ENCODE measurements at places on chromosomes 2 and 18. TPM values are rescaled to one million over a fixed set of nuclear protein-coding genes. Genes with fewer than 3 reads are reported as not detected.

DNA sequence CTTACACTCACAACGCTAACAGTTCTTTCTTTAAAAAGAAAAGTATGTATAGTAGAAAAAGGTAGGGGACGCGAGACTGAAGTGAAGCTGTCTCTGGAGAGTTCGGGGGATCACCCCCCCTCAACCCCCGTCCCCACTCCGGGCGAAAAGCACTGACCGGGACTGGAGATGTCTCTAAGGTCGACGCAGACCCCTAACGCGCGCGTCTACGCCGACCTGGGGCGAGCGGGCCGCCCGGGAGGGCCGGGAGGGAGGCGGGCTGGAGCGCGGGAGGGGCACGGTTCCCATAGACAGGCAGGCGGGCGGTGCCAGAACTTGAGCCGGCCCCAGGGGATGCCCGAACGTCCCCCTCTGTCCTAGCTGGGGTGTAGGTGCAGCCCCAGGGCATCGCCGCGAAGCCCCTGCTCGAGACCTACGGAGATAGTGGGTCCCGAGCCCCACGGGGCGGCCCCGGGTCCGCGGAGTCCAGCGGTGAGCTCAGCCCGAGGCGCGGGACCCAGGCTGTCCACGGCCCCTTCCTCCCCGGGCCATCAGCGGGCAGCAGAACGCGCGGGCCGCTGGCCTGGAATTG lies 82.2 kb downstream of the CHRNA1 start:
- peak; percentile 83 for DNase-seq
- H3K27me3 ChIP-seq: no peaks in the 10 kb centered on the region
- peaks cover 16% of the 10 kb centered on the region for H3K36me3 ChIP-seq
- H3K4me3 ChIP-seq: peak overlapping the region; percentile 83
- peak overlapping the region; percentile 77 for H3K27ac ChIP-seq
- H3K4me1 ChIP-seq: peaks cover 55% of the 10 kb centered on the region

DNA sequence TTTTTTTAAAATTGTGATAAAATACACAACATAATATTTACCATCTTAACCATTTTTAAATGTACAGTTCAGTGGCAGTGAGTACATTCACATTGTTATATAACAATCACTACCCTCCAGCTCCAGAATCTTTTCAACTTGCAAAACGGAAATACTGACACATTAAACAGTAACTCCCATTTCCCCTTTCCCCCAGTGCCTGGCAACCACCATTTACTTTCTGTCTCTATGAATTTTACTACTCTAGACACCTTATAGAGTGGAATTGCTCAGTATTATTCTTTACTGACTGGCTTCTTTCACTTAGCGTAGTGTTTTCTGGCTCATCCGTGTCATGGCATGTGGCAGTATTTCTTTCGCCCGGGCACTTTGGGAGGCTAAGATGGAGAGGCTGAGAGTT lies 32.6 kb downstream of the FASTKD2 start:
- H3K27ac ChIP-seq: no peak overlapping the region
- peaks cover 5% of the 10 kb centered on the region for H3K36me3 ChIP-seq
- peaks cover 20% of the 10 kb centered on the region for H3K4me1 ChIP-seq
- DNase-seq: no peak
- no peak overlapping the region for H3K4me3 ChIP-seq

DNA sequence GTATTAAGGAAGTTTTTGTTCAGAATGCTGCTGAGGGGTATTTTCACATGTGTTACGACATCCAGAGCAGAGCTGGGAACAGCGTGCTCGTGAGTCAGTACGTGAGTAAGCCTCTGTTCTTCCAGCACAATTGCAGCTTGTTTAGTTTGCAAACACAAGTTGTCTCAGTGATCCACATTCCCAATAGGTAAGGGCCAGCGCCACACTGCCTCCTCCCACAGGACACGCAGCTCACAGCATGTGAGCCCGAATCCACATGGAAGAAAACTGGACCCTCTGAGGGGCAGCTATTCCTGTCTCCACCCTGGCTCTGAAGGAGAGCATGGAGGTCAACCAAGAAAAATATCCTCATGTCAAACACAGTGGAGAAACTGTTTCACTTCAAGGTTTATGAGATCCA lies 173.9 kb upstream of the PID1 start:
- no peak overlapping the region for H3K27ac ChIP-seq
- H3K4me3 ChIP-seq: no peak overlapping the region
- H3K4me1 ChIP-seq: no peaks in the 10 kb centered on the region
- no peaks in the 10 kb centered on the region for H3K27me3 ChIP-seq

DNA sequence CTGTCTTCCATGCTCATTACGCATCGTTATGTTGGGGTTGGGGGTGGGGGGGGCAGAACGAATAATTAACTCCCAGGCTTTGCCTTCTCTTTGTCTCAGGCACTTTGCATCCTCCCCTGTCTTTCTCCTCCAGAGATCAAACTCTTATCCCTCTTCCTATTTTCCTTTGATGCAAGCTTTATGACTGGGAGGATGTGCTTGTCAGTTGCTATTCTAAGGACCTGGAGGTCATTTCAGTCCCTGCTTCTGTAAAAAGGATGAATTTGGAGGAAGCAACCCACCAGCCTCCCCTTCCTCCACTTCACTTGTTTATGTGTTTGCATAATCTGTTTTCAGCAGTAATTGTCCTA lies 87.5 kb downstream of the ZCCHC2 start:
- no peaks in the 10 kb centered on the region for H3K36me3 ChIP-seq
- DNase-seq: no peak
- H3K27ac ChIP-seq: no peak overlapping the region
- H3K4me1 ChIP-seq: no peaks in the 10 kb centered on the region
- H3K27me3 ChIP-seq: peaks cover 32% of the 10 kb centered on the region

DNA sequence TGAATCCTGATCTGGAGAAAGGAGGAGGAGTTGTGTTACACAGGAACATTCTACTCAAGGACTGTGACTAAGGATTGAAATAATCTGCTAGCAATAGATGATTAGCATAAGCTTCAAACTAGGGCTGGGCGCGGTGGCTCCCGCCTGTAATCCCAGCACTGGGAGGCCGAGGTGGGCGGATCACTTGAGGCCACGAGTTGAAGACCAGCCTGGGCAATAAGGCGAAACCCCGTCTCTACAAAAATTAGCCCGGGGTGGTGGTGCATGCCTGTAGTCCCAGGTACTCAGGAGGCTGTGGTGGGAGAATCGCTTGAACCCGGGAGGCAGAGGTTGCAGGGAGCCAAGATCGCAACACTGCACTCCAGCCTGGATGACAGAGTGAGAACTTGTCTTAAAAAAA lies 1.5 kb downstream of the TRMT61B start:
- peaks cover 32% of the 10 kb centered on the region for H3K4me1 ChIP-seq
- H3K4me3 ChIP-seq: peak overlapping the region; percentile 75
- no peaks in the 10 kb centered on the region for H3K27me3 ChIP-seq
- H3K36me3 ChIP-seq: peaks cover 25% of the 10 kb centered on the region

DNA sequence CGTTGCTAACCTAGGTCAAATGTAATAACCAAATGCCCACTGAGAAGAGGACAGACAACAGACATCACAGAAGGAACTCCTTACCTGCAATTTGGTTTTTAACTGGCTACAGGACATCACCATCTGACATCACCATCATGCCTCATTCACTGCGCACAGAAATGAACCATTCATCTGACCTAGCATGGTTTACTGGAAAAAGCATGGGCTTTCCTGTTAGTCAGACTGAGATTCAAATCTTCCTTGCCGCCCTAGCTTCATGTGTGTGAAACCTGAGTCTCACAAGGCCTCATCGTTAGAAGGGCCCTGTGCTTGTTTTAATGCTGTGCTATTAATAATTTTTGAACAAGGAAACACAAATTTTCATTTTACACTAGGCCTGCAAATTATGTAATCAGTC lies 1.1 kb upstream of the HIBCH start:
- peaks cover 30% of the 10 kb centered on the region for H3K4me1 ChIP-seq
- H3K4me3 ChIP-seq: peak overlapping the region; percentile 95
- H3K36me3 ChIP-seq: peaks cover 3% of the 10 kb centered on the region
- H3K27me3 ChIP-seq: peaks cover 6% of the 10 kb centered on the region

- no peak for DNase-seq
- no peak overlapping the region for H3K27ac ChIP-seq
- peaks cover 5% of the 10 kb centered on the region for H3K27me3 ChIP-seq
- no peaks in the 10 kb centered on the region for H3K36me3 ChIP-seq
Measured at GRCh38 chr2:207512356-207512755, 17.4 kb upstream of the CREB1 start.

- no peak for DNase-seq
- H3K27ac ChIP-seq: no peak overlapping the region
- H3K36me3 ChIP-seq: no peaks in the 10 kb centered on the region
- H3K4me3 ChIP-seq: no peak overlapping the region
Measured at GRCh38 chr2:237403024-237403882, 10.7 kb downstream of the COL6A3 start.

DNA sequence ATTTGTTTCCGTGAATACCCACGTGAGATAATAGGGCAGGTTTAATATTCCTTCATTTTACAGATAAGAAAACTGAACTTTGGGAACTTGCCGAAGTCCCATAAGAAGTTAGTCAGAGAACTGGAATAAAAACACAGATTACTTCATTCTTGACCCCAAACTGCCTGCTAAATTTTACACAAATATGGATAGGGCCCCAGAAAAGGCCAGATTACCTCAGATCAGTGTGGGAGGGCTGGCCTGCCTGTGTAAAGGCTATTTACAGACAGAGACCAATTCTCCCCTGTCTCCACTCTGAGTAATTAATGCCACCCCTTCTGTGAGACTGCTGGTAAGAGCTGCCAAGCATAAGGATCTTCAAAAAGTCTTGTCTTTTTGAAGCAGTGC lies 139.2 kb downstream of the MGAT5 start:
- H3K4me3 ChIP-seq: no peak overlapping the region
- H3K4me1 ChIP-seq: peaks cover 9% of the 10 kb centered on the region
- peaks cover 1% of the 10 kb centered on the region for H3K36me3 ChIP-seq
- no peaks in the 10 kb centered on the region for H3K27me3 ChIP-seq

DNA sequence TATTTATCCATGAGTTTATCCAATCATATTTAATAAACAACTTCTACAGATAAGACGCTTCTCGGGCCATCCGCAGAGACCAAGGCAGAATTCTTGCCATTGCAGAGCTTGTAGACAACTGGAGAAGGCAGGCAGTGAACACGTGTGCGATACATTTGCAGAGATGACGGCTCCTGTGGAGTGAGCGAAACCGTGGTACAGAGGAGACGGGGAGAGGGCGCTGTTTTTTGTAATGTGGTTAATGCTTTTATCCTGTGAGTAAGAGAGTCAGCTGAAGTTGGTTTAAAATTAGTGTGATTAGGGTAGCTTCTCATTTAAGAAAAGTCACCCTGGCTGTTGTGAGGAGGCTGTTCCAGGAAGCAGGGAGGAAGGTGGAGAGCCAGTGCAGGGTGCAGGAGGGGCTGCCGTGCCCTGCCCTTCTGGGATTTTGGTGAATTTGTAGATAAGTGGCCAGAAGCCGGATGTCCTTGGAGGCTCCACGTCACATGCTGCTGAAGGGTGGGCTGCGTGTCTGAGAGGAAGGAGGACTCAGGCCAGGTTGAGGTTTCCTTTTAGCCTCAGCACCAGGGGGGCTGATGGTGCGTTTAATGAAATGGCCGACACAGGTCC lies 151.4 kb downstream of the SNTG2 start:
- DNase-seq: no peak
- H3K4me3 ChIP-seq: no peak overlapping the region
- H3K27ac ChIP-seq: no peak overlapping the region
- no peaks in the 10 kb centered on the region for H3K4me1 ChIP-seq

- no peak overlapping the region for H3K27ac ChIP-seq
- no peaks in the 10 kb centered on the region for H3K36me3 ChIP-seq
- no peak for DNase-seq
- no peak overlapping the region for H3K4me3 ChIP-seq
- no peaks in the 10 kb centered on the region for H3K4me1 ChIP-seq
Measured at GRCh38 chr2:122516775-122517174, 761.3 kb downstream of the TSN start.

- H3K4me1 ChIP-seq: peaks cover 2% of the 10 kb centered on the region
- no peaks in the 10 kb centered on the region for H3K27me3 ChIP-seq
- H3K27ac ChIP-seq: no peak overlapping the region
- no peak overlapping the region for H3K4me3 ChIP-seq
Measured at GRCh38 chr2:135252805-135253458, 200.8 kb downstream of the RAB3GAP1 start.

GRCh38 chr2:84965192-84965516 lies 5.8 kb upstream of the KCMF1 start:
- H3K4me1 ChIP-seq: peaks cover 35% of the 10 kb centered on the region
- no peak overlapping the region for H3K27ac ChIP-seq
- H3K27me3 ChIP-seq: no peaks in the 10 kb centered on the region
- H3K4me3 ChIP-seq: no peak overlapping the region

DNA sequence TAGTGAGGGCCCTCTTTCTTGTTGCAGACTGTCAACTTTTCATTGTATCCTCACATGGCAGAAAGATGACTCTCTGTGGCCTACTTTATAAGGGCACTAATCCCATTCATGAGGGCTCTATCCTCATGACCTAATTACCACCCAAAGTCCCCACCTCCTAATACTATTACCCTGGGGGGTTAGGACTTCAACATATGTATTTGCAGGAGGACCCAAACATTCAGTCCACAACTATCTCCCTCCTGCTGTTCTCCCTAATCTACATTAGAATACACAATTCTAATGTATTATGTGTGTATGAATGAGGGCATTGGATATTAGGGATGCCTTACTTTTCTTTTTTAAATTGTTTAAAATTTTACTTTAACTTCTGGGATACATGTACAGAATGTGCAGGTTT lies 246.0 kb upstream of the TANK start:
- no peak overlapping the region for H3K4me3 ChIP-seq
- H3K4me1 ChIP-seq: peaks cover 1% of the 10 kb centered on the region
- DNase-seq: no peak
- peaks cover 6% of the 10 kb centered on the region for H3K27me3 ChIP-seq

- DNase-seq: no peak
- no peak overlapping the region for H3K4me3 ChIP-seq
- H3K27ac ChIP-seq: no peak overlapping the region
- peaks cover 20% of the 10 kb centered on the region for H3K4me1 ChIP-seq
- peaks cover 1% of the 10 kb centered on the region for H3K27me3 ChIP-seq
- H3K36me3 ChIP-seq: peaks cover 2% of the 10 kb centered on the region
Measured at GRCh38 chr2:168422584-168422983, 33.5 kb upstream of the CERS6 start.

DNA sequence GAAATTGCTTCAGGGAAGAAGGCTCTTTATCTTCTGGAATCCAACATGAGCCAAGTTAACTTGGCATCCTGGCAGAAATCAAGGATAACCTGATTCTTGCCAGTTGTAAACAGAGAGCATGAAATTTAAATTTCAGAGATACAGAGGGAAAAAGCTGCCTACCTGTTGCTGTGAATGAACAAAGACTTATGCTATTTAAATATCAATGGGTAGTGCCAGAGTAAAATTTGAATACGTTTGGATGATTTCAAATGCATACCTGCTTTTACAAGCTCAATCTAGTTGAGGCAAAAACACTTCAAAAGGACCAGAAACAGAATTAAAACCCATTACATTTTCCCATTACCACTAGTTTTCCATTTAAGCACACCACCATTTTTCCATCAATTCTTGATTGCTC lies 60.9 kb downstream of the CHST9 start:
- no peak overlapping the region for H3K27ac ChIP-seq
- no peaks in the 10 kb centered on the region for H3K27me3 ChIP-seq
- H3K36me3 ChIP-seq: no peaks in the 10 kb centered on the region
- no peak overlapping the region for H3K4me3 ChIP-seq
- DNase-seq: no peak
- no peaks in the 10 kb centered on the region for H3K4me1 ChIP-seq

The ZEB2 gene
- total RNA-seq: 15.2 TPM

The MYOM1 gene
- 0.75 TPM for total RNA-seq

The TUBA3E gene
- not detected for total RNA-seq

The MBP gene
- 60.2 TPM for total RNA-seq

Data from activated CD4-positive, alpha-beta T cell treated with anti-CD3 and anti-CD28 coated beads, Interleukin-2, amount 10 ng/mL, durations not matched to agents 24 days and 14 days (primary cell).